ENCODE measurements at places on chromosomes 1 and 21.

- DNase-seq: no peak
These were observed 17.9 kb upstream of the PLEKHG5 start for GRCh38 chr1:6509220-6509918.

- no peak for DNase-seq
These were observed 39.1 kb upstream of the TRAPPC10 start for GRCh38 chr21:43972850-43973633.

- DNase-seq: no peak
These were observed 24.0 kb upstream of the CDK18 start for GRCh38 chr1:205480349-205480985.

- DNase-seq: no peak
These were observed 21.8 kb upstream of the C2CD2 start for GRCh38 chr21:41975391-41976272.

- DNase-seq: no peak
These were observed 42.7 kb downstream of the NIBAN1 start for GRCh38 chr1:184931566-184931965.

- peak; percentile 84 for DNase-seq
These were observed at the start of gene MAP3K6 for GRCh38 chr1:27366411-27367159. TSS of gene MAP3K6 (minus strand) at chr1:27366961. CDS start at chr1:27366597, 364 bp downstream.

- DNase-seq: no peak
These were observed 24.3 kb upstream of the APP start for GRCh38 chr21:26194811-26195251.

DNA sequence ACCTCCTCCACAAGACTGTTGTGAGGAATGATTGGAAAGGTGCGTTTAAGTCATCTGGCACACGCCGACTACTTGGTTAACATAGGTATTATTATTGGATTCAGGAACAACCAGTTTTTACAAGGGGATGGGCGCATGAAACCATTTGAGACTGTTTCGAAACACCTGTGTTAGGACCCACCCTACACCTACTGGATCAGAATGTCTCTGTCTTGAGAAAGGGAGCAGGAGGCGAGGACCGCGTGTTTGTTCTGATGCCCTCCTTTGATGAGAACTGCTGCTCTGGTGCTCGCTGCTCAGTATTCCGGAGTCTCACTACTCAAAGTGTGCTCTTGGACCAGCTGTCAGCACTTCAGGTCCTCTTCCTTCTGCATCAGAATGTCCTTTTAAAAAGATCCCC, 7.3 kb downstream of the H6PD start:
- DNase-seq: no peak

- DNase-seq: no peak
These were observed 199.4 kb downstream of the FCRL5 start for GRCh38 chr1:157352817-157353408.

DNA sequence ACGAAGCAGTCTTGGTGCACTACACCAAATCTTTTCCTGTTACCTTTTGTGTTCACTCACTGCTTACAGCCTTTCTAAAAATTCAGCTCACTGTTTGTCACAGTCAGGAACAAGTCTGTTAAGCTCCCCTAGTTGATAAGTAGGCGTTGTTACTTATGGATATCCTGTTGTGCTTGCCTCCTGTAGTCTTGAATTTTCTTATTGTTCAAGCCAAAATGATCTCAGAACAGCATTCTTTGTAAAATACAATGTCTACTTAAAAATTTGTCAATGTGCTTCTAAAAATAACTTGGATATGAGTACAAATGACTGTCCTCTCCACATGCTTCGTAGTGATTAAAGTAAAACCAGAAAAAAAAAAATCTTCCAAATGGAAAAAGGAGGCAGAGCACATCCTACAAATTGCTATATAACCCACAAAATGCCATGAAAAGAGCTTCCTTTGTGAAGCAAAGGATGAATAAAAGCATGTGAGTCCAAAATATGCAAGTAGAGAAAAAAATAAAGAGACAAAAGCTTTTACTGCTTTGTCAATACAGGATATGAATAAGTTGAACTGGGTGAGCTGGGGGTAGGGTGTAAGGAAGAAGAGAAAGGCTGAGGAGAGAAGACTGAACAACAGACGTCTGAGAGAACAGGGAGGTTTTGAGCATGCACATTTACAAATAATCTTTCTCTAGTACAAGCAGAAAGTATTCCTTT, 228.9 kb upstream of the ADGRL4 start:
- no peak for DNase-seq

- no peak for DNase-seq
These were observed 11.5 kb downstream of the RAP1GAP start for GRCh38 chr1:21657456-21658190.

DNA sequence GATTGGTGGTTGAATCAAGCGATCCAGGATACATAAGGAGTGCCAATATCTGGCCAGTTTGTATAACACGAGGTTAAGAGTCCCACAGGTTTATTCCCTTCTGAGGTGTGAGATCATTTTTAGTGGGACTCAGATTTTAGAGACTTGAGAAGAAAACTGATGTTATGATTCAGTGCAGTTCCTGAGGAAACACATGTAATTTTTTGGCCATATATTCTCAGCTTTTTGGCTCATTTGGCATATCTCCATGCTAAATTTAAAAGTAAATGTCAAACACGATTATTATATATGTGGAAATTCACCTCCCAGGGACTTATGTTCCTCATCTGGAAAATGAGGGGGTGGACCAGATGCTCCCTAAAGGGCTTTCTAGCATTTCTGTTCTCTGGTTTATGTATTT, 39.2 kb upstream of the SERBP1 start:
- no peak for DNase-seq

DNA sequence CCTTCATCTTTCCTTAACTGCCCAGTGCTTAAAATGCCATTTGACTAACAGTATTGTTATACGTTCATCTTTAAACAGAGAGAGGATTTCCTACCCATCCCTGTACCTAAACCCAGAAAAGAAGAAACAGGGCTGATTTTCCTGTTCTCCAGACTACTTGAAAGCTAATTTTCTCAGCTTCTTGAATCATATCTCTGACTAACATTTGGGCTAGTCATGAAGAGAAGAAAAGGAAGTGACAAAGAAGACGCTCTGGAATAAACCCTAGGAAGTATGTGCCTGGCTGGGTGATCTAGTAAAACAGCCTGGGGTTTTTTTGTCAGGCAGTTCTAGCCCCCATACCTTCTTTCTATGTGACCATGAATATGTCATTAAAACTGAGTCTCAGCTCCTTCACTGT, 44.8 kb upstream of the SGIP1 start:
- no peak for DNase-seq

GRCh38 chr1:167826127-167826526, 87.8 kb downstream of the ADCY10 start:
- no peak for DNase-seq

GRCh38 chr1:173573596-173573995, 29.3 kb downstream of the SLC9C2 start:
- DNase-seq: no peak

GRCh38 chr1:24503059-24503751, 569 bp downstream of the RCAN3 start:
- DNase-seq: no peak

DNA sequence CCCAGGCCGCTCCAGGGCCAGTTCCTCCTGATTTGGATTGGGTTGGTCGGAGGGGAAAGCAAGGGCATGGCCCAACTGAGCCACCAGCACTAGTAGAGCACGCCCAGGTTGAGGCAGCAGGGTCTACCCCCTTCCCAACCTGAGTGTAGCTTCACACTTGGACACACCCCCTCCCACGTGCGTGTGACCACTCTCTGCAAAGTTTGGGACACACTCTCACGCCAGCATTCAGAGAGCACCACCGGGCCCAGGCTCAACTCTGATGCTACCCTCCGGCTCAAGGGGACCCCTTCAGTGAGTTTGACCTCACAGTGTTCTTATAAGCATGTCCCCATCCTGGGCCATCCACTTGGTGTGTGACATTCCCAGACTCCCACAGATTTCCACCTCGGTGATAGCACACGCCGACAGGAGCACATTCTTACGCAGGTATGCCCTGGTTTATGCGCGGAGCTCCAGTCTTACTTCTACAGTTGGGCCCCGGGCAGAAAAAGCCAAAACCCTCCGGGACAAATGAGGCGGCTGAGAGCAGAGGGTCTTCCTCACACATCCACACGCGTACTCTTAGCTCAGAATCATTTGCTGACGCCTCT, 3.0 kb upstream of the DMRTA2 start:
- DNase-seq: no peak

- DNase-seq: no peak
These were observed 43.2 kb downstream of the DSTYK start for GRCh38 chr1:205168291-205168690.

GRCh38 chr1:241532864-241533263, 686 bp downstream of the KMO start:
- DNase-seq: no peak

DNA sequence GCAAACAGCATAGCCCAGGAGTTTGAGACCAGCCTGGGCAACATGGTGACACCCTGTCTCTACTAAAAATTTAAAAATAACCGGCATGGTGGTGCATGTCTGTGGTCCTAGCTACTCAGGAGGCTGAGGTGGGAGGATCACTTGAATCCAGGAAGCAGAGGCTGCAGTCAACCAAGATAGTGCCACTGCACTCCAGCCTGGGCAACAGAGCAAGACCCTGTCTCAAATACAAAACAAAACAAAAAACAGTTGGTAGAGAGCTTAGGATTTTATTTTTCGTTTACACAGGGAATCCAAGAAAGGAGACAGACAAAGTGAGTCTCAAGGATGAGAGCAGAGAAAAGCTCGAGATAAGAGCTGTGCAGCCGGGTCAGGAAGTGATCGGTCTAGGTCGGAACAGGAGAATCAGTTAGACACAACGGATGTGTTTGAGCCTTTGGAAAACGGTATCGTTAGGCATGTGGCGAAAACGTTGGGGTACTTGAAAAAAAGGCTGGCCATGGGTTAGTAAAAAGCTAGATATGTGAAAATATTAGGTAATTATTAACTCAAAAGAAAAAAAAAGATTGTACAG, 1.7 kb upstream of the MIB2 start:
- no peak for DNase-seq

DNA sequence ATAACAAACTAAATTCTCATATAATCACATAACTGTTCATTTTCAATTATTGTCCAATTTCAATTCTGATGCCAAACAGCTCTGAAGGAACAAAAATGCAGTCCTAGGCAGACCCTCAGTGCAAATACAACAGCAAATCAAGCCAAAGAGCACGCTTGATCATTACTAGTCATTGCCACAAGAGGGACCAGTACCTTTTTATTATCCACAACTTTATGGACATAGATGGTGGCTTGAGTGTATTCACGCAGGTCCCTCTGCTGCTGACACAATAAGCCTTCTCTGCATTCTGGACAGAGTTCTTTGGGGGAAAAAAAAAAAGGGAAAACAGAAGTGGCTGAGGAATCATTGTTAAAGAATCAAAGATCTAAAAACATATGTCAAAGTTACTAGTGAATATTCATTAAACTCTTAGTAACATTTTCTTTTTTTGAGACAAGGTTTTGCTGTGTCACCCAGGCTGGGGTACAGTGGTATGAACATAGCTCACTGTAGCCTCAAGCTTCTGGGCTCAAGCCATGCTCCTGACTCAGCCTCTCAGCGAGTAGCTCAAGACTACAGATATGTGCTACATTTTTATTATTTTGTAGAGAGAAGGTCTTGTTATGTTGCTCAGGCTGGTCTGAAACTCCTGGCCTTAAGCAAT, 34.3 kb upstream of the RAP1GAP start:
- no peak for DNase-seq

DNA sequence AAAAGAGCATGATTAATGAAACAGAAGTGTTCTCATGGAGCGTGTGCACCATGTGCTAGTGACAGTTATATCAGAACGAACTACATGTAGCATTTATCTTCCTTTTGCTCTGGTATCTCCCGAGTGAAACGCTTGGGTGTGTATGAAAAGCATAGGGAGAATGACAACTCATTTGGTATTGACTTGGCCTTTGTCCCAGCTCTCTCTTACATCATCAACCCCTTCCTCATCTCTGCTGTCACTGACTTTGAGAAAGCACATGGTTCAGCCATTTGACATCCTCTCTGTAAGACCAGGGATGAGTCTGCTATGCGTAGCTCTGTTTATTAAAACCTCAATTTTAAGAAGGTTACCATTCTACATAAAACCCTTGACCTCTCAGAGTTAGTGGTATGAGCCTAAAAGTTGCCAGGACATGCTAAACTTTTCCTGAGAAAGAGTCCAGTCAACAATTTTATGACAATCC, 201.0 kb downstream of the NRIP1 start:
- DNase-seq: no peak

DNA sequence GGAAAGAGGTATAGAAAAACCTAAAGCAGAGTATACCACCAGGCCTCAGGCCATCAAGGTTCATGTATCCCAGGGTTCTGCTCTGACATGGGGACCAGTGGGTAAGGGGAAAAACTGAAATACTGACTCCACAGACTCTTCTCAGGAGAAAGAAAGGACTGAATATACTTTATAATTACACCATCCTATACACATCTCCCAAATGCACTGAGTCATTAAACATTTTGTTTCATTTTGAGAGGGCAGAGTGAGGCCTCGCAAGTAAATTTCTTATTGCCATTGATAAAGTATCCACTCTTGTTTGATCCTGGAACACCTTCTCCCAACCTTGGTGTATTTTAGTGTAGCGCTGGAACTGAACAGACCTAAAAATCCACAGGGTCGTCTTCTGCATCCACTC, 247.9 kb downstream of the SLC45A1 start:
- DNase-seq: no peak

DNA sequence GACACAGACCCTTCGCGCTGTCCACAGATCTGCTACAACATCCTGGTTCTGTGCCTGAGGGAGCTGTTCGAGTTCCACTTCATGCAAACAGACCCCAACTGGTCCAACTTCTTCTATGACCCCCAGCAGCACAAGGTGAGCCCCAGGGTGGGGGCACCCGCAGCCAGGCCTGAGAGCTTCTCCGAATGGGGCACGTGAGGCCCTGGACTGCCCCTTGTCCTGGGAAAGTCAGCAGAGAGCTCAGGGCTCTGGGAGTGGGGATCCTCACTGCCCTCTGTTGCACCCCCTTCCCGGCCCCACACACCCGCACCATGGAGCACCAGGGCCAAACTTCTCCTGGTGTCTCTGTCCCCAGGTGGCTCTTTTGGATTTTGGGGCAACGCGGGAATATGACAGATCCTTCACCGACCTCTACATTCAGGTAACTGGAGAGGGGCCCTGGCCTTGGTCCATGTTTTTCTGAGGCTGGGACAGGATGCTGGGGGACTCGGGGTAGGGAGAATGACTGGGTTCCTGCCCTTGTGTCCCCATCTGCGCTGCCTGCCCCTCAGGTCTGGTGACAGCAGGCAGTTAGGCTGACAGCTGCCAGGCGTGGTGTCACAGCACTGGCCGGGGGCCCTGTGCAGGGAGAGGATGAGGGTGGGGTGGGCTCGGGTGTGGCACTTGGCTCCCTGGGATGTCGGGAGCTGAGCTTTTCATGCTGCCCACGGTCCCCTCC, 44.6 kb downstream of the COQ8A start:
- DNase-seq: no peak

- no peak for DNase-seq
These were observed 897 bp downstream of the EPHX4 start for GRCh38 chr1:92030656-92031107.

DNA sequence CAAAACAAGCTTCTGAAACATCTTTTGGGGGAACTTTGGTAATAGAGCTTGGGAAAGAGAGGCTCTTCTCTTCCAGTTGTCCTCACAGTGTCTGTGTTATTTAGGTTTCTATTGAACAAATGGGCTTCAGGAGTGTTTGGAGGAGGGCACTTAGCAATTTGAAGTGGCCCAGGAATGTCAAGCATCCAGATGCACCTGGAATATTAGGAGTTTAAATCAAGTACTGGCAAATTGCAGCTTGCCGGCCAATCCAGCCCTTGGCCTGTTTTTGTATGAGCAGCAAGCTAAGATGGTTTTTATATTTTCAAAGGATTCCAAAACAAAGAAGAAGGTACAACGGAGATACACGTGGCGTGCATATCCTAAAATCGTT, 94.7 kb downstream of the CCDC185 start:
- no peak for DNase-seq

Data from ovary (tissue), 10 donors.